ENCODE measurements at places on chromosomes 16 and 17.

GRCh38 chr17:8836821-8837562 is 30.5 kb downstream of the PIK3R6 start:
- DNase-seq: no peak

GRCh38 chr17:13410874-13411273 is 190.9 kb downstream of the HS3ST3A1 start:
- no peak for DNase-seq

GRCh38 chr16:89150090-89150835 is 21.3 kb upstream of the CDH15 start:
- no peak for DNase-seq

DNA sequence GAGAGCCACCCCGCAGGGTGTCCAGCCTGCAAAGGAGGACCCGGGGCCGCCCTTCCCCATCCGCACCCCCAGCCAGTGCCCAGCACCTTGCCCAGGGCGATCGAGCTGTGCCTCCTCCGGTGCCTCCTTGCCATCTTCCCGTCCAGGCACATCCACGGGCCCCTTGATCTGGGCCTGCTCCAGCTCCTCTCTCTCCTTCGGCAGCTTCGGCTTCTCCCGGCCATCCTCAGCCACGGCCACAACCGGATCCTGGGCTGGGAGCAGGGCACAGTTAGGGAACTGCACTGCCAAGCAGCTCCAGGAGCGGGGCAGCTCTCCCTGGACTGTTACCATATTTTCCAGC is 13.8 kb downstream of the NDUFAF8 start:
- no peak for DNase-seq

DNA sequence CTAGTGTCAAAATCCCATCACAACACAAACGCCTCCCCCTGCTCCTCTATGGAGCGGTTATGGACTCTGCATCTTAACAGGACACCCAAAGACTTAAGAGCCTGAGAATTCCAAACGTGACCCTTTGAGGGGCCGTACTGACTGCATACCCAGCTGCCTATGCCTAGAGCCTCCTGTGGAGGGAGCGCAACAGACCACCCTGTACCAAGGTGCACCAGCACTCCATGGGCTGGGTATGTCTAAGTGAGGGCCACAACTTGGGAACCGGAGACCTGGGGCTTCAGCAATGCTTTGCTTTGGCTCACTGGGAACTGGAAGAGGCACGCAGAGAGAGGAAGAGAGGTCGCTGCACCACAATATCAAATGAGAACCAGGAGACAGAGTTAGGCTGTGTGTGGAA is 5.4 kb downstream of the ANKS3 start:
- DNase-seq: no peak

DNA sequence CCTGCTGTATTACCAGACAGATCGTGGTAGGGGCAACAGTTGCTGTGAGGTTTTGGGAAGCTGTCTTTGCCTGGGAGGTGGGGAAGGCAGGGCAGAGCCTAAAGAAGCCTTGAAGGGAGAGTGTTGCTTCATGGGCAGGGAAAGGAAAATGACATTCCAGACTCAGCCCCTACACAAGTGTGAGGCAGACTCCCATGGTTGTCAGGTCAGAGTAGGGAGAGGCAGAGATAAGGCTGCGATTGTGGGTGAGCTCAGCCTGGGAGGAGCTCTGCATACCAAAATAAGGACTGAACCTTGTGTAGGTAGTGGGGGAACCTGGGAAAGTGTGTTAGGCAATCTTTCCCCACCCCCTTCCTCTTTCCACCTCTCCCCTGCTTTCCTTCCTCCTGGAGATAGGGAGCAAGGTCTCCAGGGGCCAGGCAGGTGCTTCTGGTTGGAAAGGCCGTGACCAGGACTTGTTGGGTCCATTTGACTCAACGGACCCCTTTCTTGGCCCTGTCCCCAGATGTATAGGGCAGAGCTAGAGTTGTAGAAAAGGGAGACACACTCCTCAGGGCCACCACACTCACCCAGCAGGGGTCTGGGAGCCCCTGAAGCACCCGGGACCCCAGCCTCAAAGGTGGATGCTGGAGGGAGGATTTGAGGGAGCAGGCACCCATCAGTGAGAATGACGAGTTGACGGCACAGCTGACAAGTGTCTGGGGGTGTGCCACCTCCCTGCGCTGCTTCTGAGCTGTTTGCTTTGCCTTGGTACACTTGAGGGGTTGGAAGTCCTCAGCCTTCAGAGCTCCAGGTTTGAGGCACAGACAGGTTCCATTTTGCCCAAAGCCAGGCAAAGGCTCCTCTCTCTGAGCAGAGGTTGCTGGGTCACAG is 18.5 kb upstream of the TOB1 start:
- no peak for DNase-seq

GRCh38 chr17:44187131-44187899 is 543 bp downstream of the TMUB2 start:
- no peak for DNase-seq

DNA sequence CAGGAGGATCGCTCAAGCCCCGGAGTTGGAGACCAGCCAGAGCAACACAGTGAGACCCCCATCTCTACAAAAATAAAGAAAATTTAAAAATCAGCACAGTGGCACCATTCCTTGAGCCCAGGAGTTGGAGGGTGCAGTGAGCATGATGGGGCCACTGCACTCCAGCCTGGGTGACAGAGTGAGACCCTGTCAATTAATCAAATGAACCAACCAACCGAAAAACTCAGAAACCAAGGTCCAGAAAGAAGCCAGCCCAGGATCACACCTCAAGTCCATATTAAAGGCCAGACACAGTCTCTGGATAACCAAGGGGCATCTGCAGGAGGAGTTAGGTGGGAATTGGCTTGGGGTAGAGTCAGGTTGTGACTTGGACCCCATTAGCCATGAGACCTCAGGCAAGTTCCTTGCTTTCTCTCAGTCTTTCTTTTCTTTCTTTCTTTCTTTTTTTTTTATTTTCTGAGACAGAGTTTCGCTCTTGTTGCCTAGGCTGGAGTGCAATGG is 2.4 kb downstream of the HSD17B1 start:
- no peak for DNase-seq
